Activated naive CD8-positive, alpha-beta T cell treated with anti-CD3 and anti-CD28 coated beads for 36 hours (primary cell): ENCODE measurements at places on chromosomes 7 and 10. TPM values are rescaled to one million over a fixed set of nuclear protein-coding genes. Genes with fewer than 3 reads are reported as not detected.

ADAM12 gene
- not detected for total RNA-seq

GRCh38 chr10:7435674-7436073, 24.8 kb upstream of the SFMBT2 start:
- DNase-seq, result no peak
- no peak overlapping the region for H3K4me3 ChIP-seq
- peaks cover 5% of the 10 kb centered on the region for H3K4me1 ChIP-seq
- no peaks in the 10 kb centered on the region for H3K27me3 ChIP-seq

- peaks cover 18% of the 10 kb centered on the region for H3K36me3 ChIP-seq
- H3K27me3 ChIP-seq, result no peaks in the 10 kb centered on the region
- peaks cover 9% of the 10 kb centered on the region for H3K4me1 ChIP-seq
Measured at GRCh38 chr10:1089017-1089689, 33.0 kb downstream of the WDR37 start.

TAS2R3 gene
- total RNA-seq, result 0.60 TPM

PDK4 gene
- total RNA-seq, result not detected

CNNM1 gene
- total RNA-seq, result 0.70 TPM

DNA sequence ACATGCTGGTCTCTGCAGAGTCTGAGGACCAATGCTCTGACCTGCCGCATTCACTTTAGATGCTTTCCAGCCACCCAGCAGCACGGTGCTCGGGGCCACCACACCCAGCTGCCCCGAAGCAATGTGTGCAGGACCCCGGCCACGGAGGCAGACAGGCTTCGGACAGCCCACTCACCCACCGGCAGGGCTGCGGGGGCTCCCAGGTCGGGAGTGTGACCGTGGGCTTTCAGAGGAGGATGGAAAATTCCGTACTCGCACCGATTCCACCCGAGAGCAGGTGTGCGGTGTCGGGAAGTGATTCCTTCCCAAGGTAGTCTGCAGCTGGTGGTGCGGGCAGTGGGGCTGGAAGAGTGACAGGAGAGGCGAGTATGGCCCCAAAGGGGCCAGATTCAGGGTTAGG, 190.9 kb downstream of the DNAJB6 start:
- H3K4me3 ChIP-seq, result no peak overlapping the region
- no peaks in the 10 kb centered on the region for H3K36me3 ChIP-seq
- DNase-seq, result no peak

HTRA1 gene
- total RNA-seq, result not detected

GRCh38 chr10:2985729-2986232, 81.6 kb upstream of the PFKP start:
- no peak overlapping the region for H3K4me3 ChIP-seq
- H3K4me1 ChIP-seq, result peaks cover 4% of the 10 kb centered on the region
- H3K36me3 ChIP-seq, result no peaks in the 10 kb centered on the region

GRCh38 chr10:7410301-7410861, 453 bp downstream of the SFMBT2 start:
- peaks cover 15% of the 10 kb centered on the region for H3K36me3 ChIP-seq
- H3K27me3 ChIP-seq, result peaks cover 16% of the 10 kb centered on the region
- H3K4me3 ChIP-seq, result peak overlapping the region; percentile 97
- peak overlapping the region; percentile 95 for H3K27ac ChIP-seq
- peak; percentile 64 for DNase-seq

- no peak for DNase-seq
- peaks cover 23% of the 10 kb centered on the region for H3K27me3 ChIP-seq
- no peaks in the 10 kb centered on the region for H3K4me1 ChIP-seq
- H3K4me3 ChIP-seq, result no peak overlapping the region
Measured at GRCh38 chr7:123665896-123666295, 10.2 kb downstream of the LMOD2 start.

GRCh38 chr10:12589291-12589690, 239.9 kb downstream of the CAMK1D start:
- no peak overlapping the region for H3K27ac ChIP-seq
- H3K36me3 ChIP-seq, result peaks cover 9% of the 10 kb centered on the region
- no peak for DNase-seq

GRCh38 chr7:47846138-47846836, 102.0 kb downstream of the PKD1L1 start:
- no peaks in the 10 kb centered on the region for H3K4me1 ChIP-seq
- no peak overlapping the region for H3K4me3 ChIP-seq
- no peaks in the 10 kb centered on the region for H3K27me3 ChIP-seq
- DNase-seq, result no peak
- H3K36me3 ChIP-seq, result no peaks in the 10 kb centered on the region
- H3K27ac ChIP-seq, result no peak overlapping the region

GRCh38 chr7:65037740-65038688, 31.5 kb upstream of the ERV3-1 start:
- peak overlapping the region; percentile 51 for H3K27ac ChIP-seq
- peak overlapping the region; percentile 79 for H3K4me3 ChIP-seq
- H3K27me3 ChIP-seq, result no peaks in the 10 kb centered on the region
- peaks cover 1% of the 10 kb centered on the region for H3K36me3 ChIP-seq
- peaks cover 12% of the 10 kb centered on the region for H3K4me1 ChIP-seq
- DNase-seq, result peak; percentile 90

ZYX gene
- 118 TPM for total RNA-seq

DNA sequence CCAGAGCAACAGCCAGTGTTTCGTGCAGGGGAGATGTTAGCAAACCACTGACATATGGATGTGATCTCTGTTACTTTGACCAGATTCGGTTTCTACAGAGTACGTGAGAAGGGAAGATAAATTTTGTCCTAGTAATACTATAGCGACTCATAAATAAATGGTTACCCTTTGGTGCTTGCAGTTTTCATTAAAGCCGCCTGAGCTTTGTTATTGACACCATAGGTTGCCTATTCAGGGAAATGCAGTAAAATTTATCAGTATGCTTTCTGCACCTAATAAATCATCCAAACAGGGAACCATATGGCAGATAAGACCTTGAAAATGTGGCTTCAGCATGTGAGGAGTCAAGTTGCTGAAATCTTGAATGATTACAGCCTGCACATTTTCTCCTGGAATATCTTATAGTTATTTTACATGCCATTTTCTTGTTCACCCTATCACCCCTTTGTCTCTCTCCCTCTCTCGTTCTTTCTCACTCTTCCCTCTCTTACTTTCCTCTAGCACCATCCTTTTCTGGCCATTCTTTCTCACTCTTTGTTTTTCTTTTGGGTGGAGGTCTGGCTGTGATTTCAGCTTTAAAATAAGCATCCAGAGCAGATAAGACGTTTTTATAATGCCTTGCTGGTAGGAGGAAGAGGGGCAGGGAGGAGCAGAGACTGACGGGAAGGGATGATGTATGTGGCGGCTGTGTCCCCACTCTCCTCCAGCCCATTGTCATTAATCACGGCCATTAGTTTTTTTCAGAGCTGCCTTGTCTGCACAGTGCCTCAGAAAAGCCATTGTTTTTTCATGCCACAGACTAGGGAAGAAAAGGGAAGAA, 182.5 kb downstream of the LRMDA start:
- no peak overlapping the region for H3K4me3 ChIP-seq
- no peaks in the 10 kb centered on the region for H3K4me1 ChIP-seq

DNA sequence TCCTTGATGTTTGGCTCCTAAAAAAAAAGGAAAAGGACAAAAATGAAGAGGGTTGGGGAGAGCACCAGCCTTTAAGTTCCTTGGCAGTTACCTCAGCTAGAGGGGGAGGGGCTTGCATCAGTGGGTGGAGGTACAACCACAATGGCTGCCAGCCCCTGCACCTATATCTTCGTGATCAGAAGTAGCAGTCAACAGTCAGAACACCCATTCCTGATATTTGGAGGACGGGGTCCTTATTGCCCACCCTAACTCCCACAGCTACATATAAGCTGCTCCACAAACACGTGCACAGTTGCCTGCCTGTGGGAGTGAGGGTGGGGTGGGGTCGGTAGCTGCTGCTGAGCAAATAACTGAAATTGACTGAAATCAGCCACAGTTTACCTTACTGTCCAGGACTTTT, 26.2 kb downstream of the C1GALT1 start:
- no peak overlapping the region for H3K27ac ChIP-seq
- H3K27me3 ChIP-seq, result no peaks in the 10 kb centered on the region
- peaks cover 47% of the 10 kb centered on the region for H3K4me1 ChIP-seq
- DNase-seq, result no peak

UFSP1 gene
- total RNA-seq, result 2.3 TPM

DNA sequence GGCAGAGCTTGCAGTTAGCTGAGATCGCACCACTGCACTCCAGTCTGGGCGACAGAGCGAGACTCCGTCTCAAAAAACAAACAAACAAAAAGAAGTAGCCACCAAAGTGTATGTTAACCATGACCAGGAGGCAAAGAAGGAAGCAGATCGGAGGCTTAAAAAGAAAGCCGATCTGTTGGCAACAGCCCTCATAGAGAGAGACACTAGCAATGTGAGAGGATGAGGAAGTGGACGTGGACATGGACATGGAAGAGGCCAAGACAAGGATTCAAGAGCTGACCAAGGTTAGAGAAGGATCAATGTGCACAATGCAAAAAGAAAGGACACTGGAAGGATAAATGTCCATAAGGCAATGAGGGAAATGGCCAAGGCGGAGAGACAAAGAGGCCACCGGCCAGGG, 14.9 kb upstream of the ADCK2 start:
- no peak overlapping the region for H3K4me3 ChIP-seq
- no peaks in the 10 kb centered on the region for H3K36me3 ChIP-seq
- H3K27ac ChIP-seq, result no peak overlapping the region

- H3K27me3 ChIP-seq, result no peaks in the 10 kb centered on the region
- DNase-seq, result no peak
- H3K4me3 ChIP-seq, result no peak overlapping the region
- H3K4me1 ChIP-seq, result peaks cover 38% of the 10 kb centered on the region
Measured at GRCh38 chr7:5766321-5766761, 15.1 kb downstream of the RNF216 start.
